ENCODE measurements at places on chromosomes 3 and 15. TPM values are rescaled to one million over a fixed set of nuclear protein-coding genes. Genes with fewer than 3 reads are reported as not detected.

SLC38A3 gene
- not detected for total RNA-seq

CPN2 gene
- total RNA-seq = not detected

SPINT1 gene
- 0.63 TPM for total RNA-seq

GRCh38 chr3:13894096-13894806 lies 14.4 kb upstream of the WNT7A start:
- no peak for DNase-seq

- DNase-seq = no peak
Observed at GRCh38 chr3:9248522-9249271, 749 bp downstream of the SRGAP3 start.

All from HT1080 (cell line).